ENCODE measurements at places on chromosomes 5 and 9.

DNA sequence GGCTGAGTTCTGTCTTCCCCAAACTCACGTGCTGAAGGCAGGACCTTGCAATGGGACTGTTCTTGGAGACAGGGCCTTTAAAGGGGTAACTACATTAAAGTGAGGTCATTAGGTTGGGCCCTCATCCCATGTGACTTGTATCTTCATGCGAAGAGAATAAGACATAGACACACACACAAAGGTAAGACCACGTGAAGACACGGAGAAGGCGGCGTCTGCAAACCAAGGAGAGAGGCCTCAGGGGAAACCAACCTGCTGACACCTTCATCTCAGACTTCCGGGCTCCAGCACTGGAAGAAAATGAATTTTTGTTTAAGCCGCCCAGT is 50.7 kb upstream of the KCNMB1 start:
- DNase-seq: no peak

DNA sequence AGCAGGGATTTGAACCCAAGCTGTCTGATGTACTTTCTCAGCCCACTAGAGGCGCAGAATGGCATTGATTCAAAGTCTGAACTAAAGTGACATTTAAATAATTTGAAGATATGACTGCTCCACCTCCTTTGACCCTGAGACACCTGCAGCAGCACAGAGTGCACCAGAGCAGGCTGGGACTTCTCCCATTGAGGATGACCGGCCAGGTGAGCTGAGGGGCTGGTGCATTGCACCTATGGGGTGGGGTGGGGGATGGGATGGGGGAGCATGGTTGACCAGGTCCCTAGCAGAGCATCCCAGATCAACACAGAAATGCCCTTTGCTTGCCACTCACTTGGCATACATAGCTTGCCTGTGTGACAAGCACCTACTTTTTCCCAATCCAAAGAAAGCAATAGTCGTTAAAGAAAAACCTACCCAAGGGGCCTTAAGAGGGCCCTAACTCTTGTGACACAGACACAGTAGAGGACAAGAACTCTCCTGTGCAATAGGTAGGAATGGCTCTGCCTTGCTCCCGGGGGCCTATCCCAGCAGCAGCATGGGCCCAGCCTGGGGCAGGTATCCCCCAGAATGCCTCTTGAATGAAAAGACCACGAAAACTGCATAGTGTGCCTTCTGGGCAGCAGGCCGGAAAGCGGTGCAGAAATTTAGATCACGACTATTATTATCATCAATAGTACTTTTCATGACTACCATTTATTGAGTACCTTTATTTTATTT is 6.5 kb downstream of the SH3PXD2B start:
- DNase-seq: no peak

DNA sequence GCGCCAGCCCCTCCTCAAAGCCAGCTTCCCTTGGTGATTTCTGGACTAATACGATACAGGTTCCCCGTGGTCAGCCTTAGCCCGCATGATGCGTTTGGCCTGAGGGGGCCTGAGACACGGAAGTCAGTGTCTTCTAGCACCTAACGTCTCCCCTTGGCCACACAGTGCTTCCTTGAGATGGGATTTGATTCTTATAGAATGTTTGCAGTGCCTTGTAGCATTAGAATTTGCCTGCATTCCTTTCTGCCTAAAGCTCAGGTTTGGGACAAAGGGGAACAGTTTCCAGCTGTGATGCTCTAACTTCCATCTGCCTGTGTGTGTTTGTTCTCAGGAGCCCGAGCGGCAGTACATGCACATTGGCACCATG is 34.4 kb downstream of the CFAP90 start:
- no peak for DNase-seq

- peak; percentile 93 for DNase-seq
Observed at GRCh38 chr9:5626727-5627634, 1.9 kb upstream of the RIC1 start.

GRCh38 chr5:138946241-138946623 is 71.1 kb upstream of the LRRTM2 start:
- no peak for DNase-seq

- DNase-seq: peak; percentile 80
Observed at GRCh38 chr9:110065532-110065931, 142.4 kb downstream of the C9orf152 start.

DNA sequence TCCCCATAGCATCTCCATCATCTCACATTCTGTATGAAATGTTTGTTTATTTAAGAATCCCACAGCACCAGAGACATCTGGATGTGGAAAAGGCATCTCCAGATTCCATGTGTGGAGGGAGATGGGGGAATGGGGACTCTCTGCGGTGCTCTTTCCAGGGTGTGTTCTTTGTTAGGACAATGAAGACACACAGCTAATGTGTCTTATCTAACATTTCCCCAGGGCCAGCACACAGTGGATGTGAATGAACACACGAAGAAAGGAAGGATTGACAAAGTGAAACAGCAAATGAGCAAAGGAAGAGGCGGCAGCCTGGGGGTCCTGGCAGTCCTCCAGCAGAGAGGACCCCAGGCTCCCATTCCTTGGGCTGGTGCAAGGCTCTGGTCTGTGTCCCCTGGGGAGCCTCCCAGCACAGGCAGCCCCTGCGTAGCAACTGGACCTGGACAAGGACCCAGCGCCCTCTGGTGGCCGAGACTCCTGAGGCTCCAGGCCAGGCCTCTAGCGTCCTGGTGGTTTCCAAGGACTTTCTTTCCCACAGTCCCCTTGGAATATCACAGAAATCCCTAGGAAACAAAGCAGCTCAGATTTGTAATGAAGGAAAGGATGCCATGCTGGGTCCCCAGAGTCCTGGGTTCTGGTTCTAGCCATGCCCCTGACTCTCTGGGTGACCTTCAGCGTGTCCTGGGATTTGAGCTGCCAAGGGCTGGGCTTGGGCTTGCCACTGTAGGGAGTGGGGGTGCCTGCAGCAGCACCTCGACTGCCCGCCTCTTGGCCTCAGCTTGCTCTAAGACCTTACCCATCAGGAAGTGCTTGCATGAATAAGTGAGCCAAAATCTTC is 3.5 kb upstream of the PDLIM7 start:
- DNase-seq: peak; percentile 74

Measured in fibroblast of gingiva (primary cell).